Amniotic stem cell (primary cell): ENCODE measurements at places on chromosomes 6 and 20.

DNA sequence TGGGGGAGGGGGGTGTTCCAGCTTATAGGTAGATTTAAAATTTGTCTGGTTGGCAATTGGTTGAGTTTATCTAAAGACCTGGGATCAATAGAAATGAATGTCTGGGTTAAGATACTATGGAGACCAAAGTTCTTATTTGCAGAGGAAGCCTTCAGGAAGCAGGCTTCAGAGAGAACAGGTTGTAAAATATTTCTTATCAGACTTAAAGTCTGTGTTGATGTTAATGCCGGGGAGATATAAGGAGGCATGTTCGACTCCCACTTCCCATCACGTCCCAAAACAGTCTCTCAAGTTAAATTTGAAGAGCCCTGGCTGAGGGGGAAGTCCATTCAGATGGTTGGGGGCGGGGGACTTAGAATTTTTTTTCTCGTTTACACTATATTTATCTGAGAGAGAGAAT, 12.3 kb upstream of the BLCAP start:
- DNase-seq: no peak

GRCh38 chr6:12170351-12171092, 119.6 kb upstream of the EDN1 start:
- no peak for DNase-seq

GRCh38 chr6:34374508-34374907, 18.0 kb downstream of the NUDT3 start:
- DNase-seq: no peak

DNA sequence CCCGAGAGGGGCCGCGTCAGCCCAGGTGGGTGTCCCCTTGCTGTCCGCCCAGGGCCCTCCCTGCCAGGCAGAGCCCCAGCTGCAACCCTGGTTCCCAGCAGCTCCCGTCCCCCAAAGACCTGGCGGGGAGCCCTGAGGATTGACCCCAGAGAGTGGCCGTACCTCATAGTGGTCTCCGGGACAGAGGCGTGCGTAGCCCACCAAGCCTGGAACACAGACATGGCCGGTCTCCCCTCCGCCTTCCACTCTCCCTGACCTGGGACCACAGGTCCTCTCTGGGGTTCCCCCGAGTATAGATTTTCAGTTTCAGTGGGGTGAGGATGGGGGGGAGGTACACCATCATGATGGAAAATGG, 82.6 kb downstream of the RIPOR3 start:
- DNase-seq: no peak

DNA sequence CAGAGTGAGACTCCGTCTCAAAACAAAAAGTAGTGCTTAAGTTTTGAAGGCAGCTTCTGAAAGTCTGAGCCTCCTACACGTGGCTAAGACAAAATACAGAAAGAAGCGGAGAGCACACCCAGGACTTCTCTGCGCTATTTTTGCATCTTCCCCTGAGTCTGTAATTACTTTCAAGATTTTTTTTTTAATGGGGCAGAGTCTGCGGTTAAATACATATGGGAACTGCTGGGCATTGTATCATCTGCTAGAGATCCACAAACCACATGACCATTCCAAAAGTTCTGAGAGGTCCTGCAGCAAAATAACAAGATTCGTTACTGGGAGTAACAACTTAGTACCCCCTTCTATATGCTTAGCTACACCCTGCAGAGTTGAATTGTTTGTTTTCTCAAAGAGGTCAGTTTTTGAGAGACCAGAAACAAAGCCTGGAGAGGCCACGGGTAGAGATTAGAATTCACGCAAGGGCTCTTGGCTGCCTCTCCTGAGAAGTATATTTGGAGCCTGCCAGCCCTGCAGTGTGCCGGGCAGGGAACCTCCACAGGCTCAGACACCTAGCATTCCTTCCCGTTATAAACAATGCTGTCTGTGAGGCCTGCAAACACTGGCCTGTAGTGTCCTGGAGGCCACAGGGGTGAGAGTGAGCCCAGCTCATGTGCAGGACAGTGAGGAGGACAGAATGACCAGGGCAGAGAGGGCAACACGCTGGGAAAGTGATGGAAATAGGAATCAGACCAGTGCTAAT, 48.2 kb upstream of the FAM50B start:
- no peak for DNase-seq

DNA sequence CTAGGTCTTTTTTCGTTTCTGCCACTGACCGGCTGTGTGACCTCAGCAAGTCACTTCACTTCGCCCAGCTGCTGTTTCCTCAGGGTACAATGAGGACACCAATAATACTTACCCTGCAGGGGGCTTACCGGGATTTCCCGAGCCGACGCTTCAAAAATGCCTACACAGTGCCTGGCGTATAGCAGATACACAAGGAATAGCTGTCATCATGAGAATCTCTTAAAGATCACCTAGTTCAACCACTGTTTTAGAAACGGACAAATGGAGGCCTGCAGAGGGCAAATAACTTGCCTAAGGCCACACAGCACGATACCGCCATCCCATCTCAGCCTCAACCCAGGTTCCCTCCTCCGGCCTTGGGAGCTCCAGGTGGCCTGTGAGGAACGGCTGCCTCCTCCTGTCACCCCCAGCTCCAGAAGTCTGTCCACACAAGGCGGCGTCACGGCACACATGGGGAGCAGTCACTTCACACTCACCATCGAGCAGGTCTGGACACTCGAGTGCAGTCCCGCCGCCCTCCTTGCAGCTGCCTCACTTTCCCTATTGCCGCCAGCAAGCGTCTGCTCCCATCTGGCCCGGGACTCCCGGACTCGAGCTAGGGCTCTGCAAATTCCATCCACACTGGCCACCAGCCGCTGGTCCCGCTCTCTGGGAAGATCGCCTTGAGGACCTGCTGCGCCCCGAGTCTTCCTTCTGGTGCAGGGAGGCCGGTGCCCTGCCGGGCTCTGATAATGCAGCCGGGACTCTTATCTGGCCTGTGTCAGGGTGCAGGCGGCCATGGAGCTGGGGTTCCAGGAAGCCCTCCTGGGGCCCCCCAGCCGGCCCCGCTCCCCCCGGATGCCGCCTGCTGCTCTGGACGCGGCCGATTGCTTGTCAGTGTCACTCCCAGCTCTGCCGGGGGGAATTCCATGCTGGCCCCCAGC, at the start of gene RIPOR3:
RIPOR3 (minus strand) TSS at position 893 of the 923 bp plus-strand sequence; CDS start at position 479, 414 bp downstream.
- DNase-seq: no peak

DNA sequence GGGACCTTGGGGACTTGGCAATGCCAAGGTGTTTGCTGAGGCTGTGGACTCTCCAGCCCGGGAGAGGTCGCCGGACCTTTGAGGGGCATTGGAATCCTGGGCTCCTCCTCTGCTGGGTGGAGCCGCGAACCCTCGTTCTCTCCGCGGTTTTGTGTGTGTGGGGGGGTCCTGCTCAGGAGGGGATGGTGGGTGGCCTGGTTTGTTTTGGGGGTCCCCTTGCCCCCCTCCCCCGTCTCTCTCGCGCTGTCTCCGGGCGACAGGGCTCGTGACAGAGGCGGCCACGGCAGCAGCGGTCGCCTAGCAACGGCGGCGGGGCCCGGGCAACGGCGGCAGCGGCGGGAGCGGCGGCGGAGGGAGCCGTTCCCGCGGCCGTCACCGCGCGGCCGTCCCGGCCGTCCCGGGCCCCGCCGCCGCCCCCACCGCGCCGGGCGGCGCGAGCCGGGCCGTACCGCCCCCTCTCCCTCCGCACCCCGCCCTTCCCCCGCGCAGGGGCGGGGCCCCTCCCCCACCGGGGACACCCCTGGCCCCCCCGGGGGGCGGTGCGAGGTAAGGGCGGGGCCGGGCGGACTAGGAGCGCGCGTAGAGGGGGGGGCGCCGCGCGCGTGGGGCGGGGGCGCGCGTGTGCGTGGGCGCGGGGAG, 7.8 kb downstream of the SYNGAP1 start:
- DNase-seq: no peak

- no peak for DNase-seq
Measured at GRCh38 chr6:2715737-2716136, 35.0 kb downstream of the MYLK4 start.

- no peak for DNase-seq
Measured at GRCh38 chr6:161649068-161649467, 375.2 kb upstream of the AGPAT4 start.

DNA sequence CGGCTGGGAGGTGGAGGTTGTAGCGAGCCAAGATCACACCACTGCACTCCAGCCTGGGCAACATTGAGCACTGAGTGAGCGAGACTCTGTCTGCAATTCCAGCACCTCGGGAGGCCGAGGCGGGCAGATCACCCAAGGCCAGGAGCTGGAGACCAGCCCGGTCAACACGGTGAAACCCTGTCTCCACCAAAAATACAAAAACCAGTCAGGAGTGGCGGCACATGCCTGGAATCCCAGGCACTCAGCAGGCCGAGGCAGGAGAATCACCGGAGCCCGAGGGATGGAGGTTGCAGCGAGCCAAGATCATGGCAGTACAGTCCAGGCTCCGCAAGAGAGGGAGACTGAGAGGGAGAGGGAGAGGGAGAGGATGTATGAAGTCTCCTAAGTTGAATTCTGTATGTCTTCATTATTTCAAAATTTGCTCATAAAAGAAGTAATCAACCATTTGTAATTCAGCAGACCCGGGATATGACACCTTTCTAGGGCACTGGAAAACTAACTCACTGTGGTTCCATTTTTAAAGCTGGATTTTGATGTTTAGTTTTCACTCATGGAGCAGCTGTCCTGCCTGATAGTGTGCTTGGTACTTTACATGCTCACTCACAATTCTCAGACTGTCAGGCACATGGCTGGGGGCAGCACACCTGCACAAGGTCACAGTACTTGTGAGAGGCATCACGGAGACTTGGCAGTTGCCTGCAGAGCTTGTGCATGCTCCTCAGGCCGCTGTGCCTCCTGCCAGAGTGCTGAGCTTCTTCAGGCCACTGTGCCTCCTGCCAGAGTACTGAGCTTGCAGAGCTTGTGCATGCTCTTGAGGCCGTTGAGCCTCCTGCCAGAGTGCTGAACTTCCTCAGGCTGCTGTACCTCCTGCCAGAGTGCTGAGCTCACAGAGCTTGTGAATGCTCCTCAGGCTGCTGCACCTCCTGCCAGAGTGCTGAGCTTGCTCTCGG, 106.2 kb downstream of the ERMARD start:
- DNase-seq: no peak

DNA sequence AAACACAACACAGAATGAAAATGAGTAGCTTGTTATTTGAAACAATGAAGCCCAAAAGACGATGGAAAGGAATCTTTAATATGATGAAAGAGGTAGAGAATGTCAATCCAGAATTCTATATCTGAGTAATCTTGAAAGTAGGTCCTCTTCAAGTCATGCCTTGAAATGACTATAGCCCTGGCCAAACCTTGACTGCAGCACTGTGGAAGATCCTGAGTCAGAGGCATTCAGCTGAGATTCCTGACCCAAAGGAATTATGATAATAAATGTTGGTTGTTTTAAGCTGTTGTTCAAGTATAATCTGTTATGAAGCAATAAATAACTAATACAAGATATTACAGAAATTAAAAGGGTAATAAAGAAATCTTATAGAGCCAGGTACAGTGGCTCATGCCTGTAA, 64.8 kb downstream of the IBTK start:
- peak; percentile 18 for DNase-seq

- no peak for DNase-seq
Measured at GRCh38 chr6:68652117-68652536, 17.0 kb downstream of the ADGRB3 start.

- DNase-seq: no peak
Measured at GRCh38 chr6:156963712-156964700, 186.8 kb downstream of the ARID1B start.

GRCh38 chr6:76803038-76803580, 660.2 kb downstream of the HTR1B start:
- DNase-seq: no peak

- DNase-seq: no peak
Measured at GRCh38 chr6:136773473-136773796, 18.8 kb downstream of the MAP3K5 start.

GRCh38 chr6:54308986-54309315, 710 bp downstream of the TINAG start:
- DNase-seq: no peak

GRCh38 chr6:21331235-21331634, 262.3 kb upstream of the SOX4 start:
- no peak for DNase-seq

GRCh38 chr20:21714297-21715192, 9.1 kb downstream of the PAX1 start:
- no peak for DNase-seq

GRCh38 chr20:57244221-57244585, 22.2 kb downstream of the BMP7 start:
- DNase-seq: no peak

DNA sequence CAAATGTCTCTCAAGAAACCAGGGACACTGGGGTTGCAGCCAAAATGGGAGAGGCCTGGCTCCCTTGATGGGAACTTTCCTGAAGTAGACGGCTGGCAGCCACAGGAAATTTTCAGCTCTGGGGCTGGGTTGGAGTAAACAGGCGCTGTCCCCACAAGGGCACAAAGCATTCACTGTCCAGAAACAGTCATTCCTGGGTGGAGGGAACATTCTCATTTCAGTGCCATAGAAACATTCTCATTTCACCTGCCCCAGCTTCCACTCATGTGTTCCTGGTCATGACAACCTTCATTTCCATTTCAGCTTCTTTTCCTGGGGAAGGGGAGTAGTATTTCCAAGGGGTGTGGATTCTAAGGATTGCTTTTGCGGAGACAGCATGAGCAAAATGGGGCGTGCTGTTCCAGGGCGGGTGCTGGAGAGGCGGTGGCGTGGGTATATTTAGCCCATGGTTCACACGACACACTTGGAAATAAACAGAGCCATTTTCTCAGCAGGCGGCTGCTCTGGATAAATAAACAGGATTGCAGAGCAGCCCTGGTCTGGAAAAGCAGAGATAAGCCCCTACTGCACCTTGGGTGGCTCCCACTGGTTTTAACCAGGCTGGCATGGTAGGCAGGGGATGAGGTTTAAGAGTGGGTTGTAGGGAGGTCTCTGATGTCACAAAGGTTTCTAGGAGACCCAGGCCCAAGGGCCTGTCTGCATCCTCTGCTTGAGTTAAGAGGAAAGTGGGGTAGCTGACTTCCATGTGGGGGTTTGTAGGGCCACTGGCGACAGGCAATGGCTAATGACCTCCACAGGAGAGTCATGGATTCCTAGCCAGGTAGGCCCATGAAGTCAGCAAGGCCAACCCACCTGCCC, 32.9 kb downstream of the COX4I2 start:
- no peak for DNase-seq

- DNase-seq: no peak
Measured at GRCh38 chr20:59004493-59004762, 2.6 kb downstream of the CTSZ start.

GRCh38 chr6:38943964-38944363, 104.6 kb upstream of the GLP1R start:
- DNase-seq: no peak

- DNase-seq: no peak
Measured at GRCh38 chr6:6225885-6226529, 94.5 kb downstream of the F13A1 start.

GRCh38 chr6:159640722-159641482, 52.1 kb downstream of the SOD2 start:
- no peak for DNase-seq
